Hematopoietic multipotent progenitor cell treated with erythropoietin and hydrocortisone succinate and interleukin-3 and kit ligand, for 4 days (in vitro differentiated cells): ENCODE measurements at places on chromosomes 1 and 21.

GRCh38 chr21:38769191-38769780 is 36.4 kb upstream of the ETS2 start:
- DNase-seq = no peak

DNA sequence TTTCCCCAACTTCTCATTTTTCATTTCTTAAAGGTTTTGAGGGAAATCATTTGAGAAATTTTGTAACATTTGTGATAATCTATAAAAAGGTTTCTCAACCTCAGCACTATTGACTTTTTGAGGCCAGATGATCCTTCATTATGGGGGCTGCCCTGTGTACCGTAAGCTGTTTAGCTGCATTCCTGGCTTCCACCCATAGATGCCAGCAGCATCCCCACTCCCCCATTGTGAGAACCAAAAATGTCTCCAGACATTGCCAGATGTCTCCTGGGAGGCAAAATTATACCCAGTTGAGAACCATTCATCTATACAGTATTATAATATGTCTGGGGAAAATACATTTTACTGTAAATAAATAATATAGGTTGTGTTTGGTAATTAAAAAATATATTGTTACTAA is 146.0 kb downstream of the PBX1 start:
- DNase-seq = peak; percentile 60

- peak; percentile 38 for DNase-seq
Measured at GRCh38 chr1:241638909-241639622, 1.1 kb downstream of the CHML start.

DNA sequence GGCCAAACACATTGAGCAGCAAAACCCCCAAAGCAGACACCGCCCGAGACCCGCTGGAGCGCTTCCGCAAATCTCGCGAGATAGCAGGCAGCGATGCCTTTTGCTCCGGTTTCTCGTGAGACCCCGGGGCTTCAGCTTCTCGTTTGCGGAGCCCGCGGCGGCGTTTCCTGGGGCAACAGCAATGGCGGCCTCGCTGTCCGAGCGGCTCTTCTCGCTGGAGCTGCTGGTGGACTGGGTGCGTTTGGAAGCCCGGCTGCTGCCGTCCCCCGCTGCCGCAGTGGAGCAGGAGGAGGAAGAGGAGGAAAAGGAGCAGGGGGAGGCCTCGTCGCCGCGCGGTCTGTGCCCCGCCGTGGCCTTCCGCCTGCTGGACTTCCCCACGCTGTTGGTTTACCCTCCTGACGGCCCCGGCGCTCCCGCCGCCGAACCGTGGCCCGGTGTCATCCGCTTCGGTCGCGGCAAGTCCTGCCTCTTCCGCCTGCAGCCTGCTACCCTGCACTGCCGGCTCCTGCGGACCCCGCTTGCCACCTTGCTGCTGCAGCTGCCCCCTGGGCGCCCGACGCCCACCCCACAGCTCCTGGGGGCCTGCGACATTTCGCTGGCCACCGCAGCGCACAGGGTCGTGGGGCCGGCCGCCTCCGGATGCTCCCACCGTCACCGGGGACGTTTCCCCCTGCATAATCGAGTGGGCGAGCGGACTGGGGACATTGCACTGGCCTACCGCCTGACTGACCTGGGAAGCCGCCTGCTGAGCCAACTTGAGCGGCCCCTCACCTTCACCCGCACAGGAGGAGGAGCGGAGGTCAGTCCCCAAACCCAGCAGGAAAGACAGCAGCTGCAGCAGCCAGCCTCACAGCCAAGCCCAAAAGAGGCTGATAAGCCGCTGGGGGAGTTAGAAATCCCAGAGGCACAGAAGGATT is at the start of gene MAP10:
Gene MAP10 (plus strand): TSS at position 148 of the 917 bp plus-strand sequence. CDS start 34 bp downstream, at position 182.
- DNase-seq = peak; percentile 90

DNA sequence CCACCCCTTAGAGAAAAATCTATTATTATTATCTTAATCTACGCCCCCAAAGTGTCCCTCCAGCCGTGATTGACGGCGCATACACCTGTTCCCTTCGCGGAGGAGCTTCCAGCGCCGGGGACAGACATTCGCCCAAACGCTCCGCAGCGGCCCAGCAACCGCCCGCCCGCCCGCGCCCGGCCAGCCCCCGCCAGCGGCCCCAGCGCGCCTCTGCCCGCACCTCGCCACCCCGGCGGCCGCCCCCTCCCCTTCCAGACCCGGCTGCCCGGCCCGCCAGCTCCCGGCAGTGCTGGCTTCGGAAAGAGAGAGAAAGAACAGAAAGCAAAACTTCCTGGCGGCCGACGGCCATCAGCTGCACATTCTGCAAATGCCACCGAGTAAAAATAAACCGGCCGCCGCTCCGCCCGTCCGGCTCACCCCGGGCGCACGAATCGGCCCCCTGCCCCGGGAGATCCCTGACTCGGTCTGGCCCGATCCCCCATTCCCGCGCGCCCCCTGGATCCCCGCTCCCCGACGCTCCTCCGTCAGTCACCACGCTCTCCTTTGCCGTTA is 1.6 kb downstream of the CASZ1 start:
- DNase-seq = no peak
